Cardiac muscle cell (in vitro differentiated cells and primary cell): ENCODE measurements at places on chromosomes 16 and 17. TPM values are rescaled to one million over a fixed set of nuclear protein-coding genes. Genes with fewer than 3 reads are reported as not detected.

- peak; percentile 53 for DNase-seq
Observed at GRCh38 chr17:37844158-37844976, 79.8 kb upstream of the TBC1D3K start.

GRCh38 chr16:61862221-61863155 lies 173.8 kb downstream of the CDH8 start:
- DNase-seq, result no peak

DNA sequence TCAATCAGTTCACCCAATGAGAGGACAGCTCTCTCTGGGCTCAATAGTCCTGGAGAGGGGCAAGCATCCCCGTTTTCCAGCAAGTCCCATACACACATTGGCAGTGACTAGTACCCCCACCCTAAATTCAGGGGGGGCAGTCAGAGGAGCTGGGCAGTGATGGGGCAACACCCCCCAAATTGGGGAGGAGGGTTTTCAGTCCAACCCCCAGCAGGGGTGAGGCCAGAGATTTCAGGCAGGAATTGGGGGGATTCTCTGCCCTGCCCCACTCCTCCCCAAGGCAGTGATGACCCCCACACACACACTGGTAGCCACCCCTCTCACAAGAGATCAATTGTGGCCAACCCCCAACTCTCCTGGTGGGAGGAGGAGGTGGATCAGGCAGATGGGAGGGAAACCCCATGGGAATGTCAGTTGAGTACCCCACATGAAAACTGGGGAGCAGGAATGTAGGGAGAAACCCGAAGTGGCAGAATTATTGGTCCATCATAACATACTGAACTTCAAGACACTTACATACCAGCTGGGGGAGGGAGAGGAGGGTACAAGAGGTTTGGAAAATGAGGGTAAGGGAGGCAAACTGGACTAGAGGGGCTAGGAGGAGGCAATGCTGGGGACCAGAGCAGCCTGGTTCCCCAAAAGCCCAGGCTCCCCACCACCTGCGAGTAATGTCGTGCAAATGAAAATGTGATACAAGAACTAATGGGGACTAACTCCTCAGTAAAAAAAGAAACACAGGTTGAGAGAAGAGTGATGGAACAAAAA lies 3.1 kb downstream of the VAMP2 start:
- DNase-seq, result no peak

- no peak for DNase-seq
Observed at GRCh38 chr17:76208120-76208519, 32.2 kb downstream of the RNF157 start.

DNA sequence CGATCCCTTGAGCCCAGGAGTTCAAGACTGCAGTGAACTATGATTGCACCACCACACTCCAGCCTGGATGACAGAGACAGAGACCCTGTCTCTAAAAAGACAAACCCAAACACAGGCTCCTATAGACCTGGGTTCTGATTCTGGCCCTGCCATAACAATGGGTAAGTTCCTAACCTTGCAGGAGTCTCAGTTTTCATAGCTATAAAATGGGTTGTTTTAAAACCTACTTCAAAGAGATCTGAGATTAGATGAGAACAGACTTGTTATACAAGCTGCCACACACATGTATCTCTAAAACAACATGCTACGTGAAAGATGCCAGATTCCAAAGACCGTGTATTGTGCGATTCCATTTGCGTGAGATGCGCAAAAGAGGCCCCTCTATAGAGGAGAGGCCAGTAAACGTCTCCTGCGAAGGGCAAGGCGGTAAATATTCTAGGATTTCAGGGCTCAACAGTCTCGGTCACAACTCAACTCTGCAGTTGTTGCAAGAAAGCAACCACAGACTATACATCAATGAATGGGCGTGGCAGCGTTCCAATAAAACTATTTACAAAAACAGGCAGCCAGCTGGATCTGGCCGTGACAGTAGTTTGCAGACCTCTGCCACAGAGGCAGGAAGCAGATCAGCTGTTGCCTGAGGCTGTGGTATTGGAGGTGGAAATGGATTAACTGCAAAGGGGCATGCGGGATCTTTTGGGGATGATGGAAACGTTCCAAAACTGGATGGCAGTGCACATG lies 5.9 kb downstream of the CORO7 start:
- DNase-seq, result peak; percentile 94

GRCh38 chr17:17126131-17127110 lies 79.7 kb downstream of the PLD6 start:
- DNase-seq, result peak; percentile 36

- DNase-seq, result no peak
Observed at GRCh38 chr17:81200201-81200600, 22.6 kb downstream of the CEP131 start.

GRCh38 chr16:49632795-49633184 lies 223.1 kb downstream of the ZNF423 start:
- no peak for DNase-seq

DNA sequence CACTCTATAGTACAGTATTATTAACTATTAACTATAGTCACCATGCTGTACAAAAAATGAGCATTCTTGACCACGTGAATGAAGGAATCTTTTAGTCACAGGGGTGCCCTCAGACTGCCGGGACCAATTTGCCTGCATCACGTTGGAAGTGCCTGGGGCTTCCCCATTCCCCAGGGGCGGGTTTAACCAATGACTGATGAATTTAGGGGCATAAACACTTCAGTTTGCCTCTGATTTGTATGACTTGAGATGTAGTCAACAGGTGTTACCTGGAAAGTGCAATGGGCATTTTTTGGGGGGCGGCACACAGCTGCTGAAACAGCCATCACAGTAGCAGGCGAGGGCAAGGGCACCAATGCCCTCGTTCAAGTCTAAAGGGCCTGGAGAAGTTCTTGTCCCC lies 8.7 kb upstream of the PYY start:
- no peak for DNase-seq

DNA sequence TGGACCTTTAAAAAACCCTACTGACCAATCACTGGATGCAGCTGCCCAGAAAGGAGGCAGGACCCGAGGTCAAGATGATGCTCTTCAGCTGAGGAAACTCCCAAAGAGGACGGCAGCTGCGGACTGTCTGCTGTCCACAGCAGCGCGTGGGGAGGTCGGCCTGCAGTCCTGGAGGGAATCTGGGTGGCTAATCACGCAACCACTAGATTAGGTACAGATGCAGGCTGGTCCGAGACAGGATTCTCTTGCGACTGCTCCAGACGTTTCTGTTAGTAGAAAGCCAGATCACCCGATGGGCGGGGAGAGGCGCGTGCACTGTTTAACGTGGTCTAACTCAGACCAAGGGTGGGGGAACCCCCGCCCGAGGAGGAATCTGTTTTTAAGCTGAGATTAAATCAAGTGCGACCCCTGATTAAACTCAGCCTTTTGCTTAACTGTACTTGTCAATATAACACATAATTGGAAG lies 8.8 kb downstream of the CTRB2 start:
- no peak for DNase-seq

DNA sequence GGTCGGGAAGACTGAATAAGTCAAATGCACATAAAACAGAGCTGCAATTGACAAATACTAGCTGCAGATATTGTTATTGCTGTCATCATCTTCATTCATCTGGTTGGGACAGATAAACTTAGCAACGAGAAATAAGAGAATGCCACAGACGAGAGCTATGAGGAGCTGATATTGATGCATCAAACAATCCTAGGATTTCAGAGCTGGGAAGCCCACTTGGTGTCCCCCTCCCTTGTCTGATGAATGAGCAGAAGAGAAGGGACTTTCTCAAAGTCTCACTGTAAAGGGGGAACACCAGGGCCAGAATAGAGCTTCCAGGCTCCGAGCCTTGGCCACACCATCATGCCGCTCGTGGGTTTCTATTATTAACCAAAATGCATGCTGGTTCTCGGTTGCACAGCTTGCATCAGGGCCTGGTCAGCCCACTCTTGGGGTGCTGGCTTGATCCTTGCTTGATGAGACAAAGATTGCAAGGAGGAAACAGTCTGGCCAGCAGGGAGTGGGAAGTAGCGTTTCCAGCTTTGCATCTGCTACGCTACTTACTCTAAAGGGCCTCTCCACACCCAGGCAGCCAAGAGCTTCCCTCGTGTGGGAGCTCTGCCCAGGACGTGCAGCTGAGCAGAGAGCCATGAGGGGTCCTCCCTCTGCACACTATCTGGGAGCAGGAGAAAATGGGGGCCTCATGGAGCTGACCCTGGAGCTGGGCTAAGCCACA lies 28.4 kb upstream of the EMP2 start:
- peak; percentile 38 for DNase-seq

DNA sequence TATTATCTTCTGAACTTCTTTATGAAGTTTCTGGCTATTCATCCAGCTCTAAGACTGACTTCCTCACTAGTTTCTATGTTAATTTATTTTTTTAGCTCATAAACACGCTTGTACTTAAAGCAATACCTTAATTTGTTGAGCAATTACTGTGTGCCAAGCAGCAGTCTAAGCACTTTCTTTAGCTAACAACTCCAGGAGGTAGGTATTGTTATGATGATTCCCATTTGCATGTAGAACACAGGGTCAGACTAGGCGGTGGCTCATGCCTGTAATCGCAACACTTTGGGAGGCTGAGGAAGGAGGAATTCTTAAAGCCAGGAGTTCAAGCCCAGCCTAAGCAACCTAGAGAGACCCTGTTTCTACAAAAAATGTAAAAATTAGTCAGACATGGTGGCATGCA lies 19.8 kb downstream of the DNAH3 start:
- DNase-seq, result no peak

DNA sequence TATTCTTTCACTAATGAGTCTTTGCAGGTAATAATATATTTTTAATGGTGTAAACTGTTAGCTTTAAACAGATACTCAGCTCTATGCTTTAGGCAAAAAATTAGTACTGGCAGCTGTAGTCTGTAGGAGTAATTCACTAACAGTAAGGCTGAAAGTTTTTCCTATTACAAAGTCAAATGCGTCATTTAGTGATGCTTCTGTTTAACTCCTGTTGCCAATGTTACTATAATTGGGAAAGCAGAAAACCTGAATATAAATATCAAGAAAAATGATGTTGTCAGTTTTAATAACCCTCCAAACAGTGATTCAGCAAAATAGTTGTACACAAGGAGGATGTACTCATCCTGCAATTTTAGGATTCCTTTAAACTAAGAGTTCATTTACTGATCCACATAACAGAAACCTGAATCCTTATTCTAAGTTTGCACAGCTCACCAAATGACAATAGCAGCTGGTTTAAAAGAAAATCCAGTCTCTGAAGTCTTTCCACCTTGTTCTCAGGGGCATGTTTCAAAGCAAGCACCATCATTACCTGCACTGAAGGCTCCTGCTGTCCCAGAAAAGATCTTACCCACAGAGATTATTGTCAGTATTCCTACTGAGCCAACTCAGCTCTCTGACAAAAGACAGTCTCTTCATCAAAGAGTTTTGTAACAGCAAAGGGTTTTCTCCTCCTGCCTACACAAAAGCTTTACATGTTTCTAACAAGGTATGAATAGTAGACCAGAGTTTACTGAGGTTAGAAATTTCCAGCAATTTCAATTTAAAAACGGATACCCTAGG lies 4.2 kb downstream of the CDR2 start:
- peak; percentile 71 for DNase-seq

DNA sequence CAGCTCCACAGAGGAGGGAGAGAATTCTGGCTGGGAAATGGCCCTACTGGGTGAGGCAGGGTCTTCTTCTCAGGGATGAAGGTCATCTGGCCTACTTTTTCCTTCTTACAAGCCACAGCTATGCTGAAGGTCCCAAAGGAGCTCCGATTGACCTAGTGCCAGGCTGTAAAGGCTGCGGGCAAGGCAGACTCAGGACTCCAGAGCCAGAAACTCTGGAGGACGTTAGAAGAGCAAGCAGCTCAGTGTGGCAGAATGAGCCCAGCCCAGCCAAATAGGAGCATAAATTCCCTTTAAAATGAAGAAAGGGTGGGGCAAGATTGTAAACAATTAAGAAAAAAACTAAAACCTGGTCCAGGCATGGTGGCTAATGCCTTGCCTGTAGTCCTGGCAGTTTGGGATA lies 20.1 kb upstream of the CNOT1 start:
- no peak for DNase-seq

- no peak for DNase-seq
Observed at GRCh38 chr17:64297467-64298088, 34.5 kb upstream of the TEX2 start.

GRCh38 chr17:56717471-56717870 lies 116.2 kb downstream of the C17orf67 start:
- DNase-seq, result no peak

GRCh38 chr16:79560318-79560717 lies 40.2 kb downstream of the MAF start:
- no peak for DNase-seq

- no peak for DNase-seq
Observed at GRCh38 chr16:86707171-86707570, 128.8 kb downstream of the FOXL1 start.

DNA sequence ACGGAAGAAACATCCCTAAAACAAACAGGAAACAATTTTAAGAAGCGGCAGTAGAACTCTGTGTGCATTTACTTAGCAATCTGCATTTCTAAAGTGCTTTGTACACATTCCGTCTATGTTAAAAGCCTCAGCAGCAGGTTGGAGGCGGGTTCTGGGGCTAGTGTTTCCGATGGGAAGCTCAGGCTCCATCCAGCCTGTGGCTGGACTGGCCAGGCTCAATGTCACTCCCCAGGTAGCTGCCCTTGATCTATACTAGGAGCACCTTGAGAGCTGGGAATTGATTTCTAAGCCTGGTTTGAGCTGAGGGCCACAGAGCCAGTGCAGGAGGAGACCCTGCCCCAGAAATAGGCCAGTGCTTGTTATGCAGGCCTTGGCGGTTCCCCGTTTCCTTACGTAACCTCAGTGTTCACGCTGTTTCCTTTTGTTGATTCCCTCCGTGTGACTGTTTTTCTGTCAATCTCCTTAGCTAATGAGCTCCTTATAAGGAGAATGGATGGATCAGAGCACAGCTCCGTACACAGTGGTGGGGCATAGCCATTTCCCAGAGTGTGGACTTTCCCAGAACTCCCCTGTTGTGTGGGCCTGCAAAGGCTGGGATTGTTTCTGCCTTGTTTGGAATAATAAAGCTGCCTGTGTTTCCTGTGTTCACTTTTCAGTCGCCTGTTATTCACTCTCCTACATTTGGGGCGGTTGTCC lies 21.4 kb downstream of the ADORA2B start:
- DNase-seq, result peak; percentile 82

GRCh38 chr16:14263011-14263410 lies 191.9 kb downstream of the MRTFB start:
- no peak for DNase-seq

GRCh38 chr16:82061861-82062525 lies 26.9 kb downstream of the HSD17B2 start:
- DNase-seq, result peak; percentile 10

- DNase-seq, result no peak
Observed at GRCh38 chr17:80978499-80979497, 12.8 kb upstream of the CHMP6 start.

- no peak for DNase-seq
Observed at GRCh38 chr17:13024016-13024415, 6.2 kb upstream of the ELAC2 start.

- DNase-seq, result no peak
Observed at GRCh38 chr16:69365901-69366300, 14.3 kb upstream of the TMED6 start.

GRCh38 chr16:8648877-8649276 lies 25.5 kb upstream of the ABAT start:
- DNase-seq, result no peak

- DNase-seq, result no peak
Observed at GRCh38 chr17:64788286-64789060, 126.4 kb upstream of the SMURF2 start.

SLC9A5 gene
- polyA plus RNA-seq, result 4.5 and 8.4 TPM in 2 replicates

C1QTNF8 gene
- 0.26 TPM in 1 of 2 replicates, not detected in the other for polyA plus RNA-seq

GAS2L2 gene
- 0.11 TPM in 1 of 2 replicates, not detected in the other for polyA plus RNA-seq

ITGAD gene
- polyA plus RNA-seq, result 0.31 TPM in 1 of 2 replicates, not detected in the other

ACLY gene
- polyA plus RNA-seq, result 71.5 and 89.2 TPM in 2 replicates

TNK1 gene
- 2.9 and 4.3 TPM in 2 replicates for polyA plus RNA-seq

CDH13 gene
- polyA plus RNA-seq, result 2.9 and 6.1 TPM in 2 replicates

OR2C1 gene
- 1.0 and 1.4 TPM in 2 replicates for polyA plus RNA-seq

KCNG4 gene
- not detected in 2 replicates for polyA plus RNA-seq

CDH16 gene
- polyA plus RNA-seq, result not detected in 2 replicates
